ENCODE measurements at places on chromosomes 12 and 14.
A peak's percentile ranks its signal among the peaks of the same experiment; 100 is the strongest.

DNA sequence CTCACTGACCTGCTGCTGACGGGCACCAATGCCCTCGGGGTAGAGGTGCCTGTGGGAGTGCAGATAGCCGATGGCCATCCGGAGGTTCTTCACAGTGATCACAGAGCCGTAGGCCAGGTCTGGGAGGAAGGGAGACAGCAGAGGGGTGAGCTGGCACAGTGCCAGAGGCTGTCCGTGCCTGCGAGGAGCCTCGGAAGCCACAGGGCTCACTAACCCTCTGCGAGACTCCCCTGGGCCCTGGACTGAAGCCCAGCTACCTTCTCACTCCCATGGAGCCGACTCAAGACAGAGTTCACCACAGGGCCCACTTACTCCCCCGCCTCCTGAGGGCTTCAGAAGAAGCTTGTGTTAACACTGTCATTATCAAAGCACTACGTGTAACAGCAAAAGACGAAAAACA lies 24.5 kb downstream of the POMT2 start:
- DNase-seq: no peak

DNA sequence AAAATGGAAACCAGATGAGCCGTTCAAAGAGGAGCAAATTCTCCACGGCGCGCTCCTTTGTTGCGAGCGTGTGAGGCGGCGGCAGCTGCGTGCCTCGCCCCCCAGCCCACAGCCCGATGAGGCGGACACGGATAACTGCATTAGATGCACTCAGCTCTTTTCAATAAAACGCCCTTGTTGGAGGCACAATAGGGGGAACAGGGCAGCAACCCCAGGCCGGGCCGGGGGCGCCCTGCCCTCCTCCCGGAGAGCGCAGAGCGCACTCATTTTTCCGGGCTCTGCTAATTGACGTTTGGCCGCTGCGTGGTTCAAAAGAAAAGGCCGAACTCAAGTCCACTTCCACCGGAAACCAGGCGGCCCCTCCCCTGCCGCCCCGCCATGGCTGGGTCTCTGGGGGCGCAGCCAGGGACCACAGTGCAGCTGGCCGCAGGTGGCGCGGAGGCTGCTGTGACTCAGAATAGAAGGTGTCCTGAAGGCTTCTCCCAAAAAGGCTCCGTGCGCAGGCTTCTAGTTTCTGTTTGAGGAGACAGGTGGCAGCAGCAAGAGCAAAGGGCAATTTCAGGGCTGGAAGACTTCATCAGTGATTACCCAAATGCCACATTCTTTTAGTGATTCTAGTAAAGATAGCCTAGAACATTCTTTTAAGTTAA lies 29.0 kb upstream of the SMOC1 start:
- no peak for DNase-seq

DNA sequence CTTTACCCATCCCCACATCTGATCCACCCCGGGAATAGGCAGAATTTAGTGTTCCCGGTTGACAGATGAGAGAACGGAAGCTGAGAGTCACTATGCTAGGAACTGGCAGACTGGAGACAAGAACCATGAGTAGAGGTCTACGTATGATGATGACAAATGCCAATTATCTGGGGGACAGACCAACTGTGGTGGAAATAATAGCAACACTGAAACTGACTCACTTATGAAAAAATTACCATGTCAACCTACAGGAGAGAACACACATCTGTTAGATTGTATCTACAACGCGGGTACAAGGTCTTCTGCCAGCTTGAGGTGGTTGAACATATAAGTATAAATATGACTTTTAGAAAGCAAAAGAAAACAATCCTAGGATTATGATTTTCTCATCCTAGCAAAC lies 15.4 kb upstream of the SELPLG start:
- no peak for DNase-seq

- DNase-seq: peak; percentile 6
Observed at GRCh38 chr12:9319044-9319841, 111.0 kb upstream of the PZP start.

DNA sequence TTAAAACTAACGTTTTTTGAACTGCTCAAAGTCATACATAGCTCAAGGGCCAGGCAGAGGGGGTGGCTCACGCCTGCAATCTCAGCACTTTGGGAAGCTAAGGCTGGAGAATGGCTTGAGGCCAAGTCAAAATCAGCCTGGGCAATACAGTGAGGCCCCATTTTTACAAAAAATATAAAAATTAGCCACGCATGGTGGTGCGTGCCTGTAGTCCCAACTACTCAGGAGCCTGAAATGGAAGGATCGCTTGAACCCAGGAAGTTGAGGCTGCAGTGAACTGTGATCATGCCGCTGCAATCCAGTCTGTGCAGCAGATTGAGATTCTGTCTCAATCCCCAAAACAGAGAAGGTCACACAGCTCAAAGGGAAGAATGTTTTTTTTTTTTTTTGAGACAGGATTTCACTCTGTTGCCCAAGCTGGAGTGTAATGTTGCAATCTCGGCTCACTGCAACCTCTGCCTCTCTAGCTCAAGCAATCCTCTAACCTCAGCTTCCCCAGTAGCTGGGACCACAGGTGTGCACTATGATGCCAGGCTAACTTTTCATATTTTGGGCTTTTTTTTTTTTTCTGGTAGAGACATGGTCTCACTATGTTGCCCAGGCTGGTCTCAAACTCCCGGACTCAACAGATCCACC lies 2.9 kb downstream of the RBM23 start:
- DNase-seq: peak; percentile 92

DNA sequence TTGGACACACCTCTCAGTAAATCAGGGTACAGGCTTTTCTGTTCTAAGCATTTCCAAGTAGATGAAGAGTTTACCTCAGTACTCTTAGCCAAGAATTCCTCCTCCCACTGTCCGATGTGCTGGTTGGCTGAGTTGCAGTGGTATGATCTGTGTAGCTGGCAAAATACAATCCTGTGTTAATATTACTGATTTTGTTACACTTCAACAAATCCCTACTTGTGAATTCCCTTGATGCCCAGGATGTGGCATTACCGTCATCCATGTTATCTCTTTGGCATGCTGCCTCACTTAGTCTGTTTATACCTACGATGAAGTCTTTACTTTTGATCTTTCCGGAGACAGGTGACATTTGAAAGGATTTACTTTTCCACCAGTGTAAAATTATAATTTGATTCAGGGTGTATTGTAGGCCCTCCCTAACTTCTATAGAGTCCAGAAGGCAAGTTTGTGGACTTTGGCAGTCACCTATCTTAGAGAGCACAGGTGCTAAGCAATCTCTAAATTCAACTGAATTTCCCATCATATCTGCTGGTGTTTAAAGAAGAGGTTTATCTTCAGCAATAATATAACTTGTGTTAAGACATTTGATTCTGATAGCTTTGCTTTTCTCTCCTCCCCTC lies 10.1 kb downstream of the CCDC196 start:
- DNase-seq: no peak

- peak; percentile 95 for DNase-seq
Observed at GRCh38 chr12:123941624-123942237, 30.9 kb downstream of the CCDC92 start.

Data from inflammatory macrophage (primary cell).